ENCODE measurements at places on chromosomes 7 and 10.

GRCh38 chr7:43647673-43648472, 65.0 kb downstream of the STK17A start:
- peak; percentile 69 for DNase-seq

DNA sequence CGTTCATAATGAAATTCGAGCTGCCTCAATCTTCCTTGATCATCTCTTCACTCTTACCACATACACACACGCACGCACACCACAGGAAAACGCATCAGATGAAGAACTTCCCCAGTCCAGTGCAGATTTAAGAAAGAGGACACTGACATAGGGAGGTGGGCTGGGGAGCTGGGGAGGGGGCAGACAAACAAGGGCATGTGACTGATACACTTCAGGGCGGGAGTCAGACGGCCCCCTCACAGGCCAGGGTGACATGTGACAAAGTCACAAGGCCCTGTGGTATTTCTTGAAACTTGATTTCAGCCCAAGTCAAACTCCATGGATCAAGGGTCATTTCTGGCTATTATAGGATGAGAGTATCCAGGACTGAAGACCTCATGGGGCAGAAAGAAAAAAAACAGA, 82.6 kb downstream of the KCNMA1 start:
- DNase-seq, result peak; percentile 48

DNA sequence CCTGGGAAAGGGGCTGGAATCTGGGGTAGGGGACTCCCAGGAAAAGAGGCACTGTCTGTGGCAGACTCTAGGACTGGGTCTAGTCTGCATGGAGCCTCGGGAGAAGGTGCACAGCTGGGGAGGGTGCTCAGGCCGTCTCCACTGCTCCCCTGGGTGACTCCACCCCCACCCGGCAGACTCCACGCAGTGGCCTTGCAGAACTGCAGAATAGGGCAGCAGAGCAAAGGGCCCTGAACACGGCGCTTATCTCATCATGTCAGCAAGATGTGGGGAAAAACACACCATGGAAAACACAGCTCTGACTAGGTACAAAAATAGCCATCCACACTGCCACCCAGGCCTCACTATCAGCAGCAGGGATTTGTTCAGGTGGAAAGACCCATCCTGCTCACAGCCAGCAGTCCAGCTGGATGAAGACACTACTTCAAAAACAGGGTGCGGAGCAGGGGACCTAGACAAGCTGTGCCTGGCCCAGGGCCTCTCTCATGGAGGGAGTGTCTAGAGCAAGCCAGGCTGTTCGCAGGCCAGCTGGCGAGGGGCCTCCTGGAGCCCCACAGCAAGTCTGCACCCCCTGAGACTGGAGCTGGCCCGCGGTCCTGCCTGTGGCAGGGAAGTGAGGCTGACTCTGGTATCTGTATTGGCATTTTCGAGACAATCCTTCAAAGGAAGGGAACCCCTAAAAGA, 11.7 kb downstream of the MAT1A start:
- peak; percentile 36 for DNase-seq

- no peak for DNase-seq
These were observed 125.7 kb upstream of the TNS3 start for GRCh38 chr7:47707583-47707982.

- DNase-seq, result no peak
These were observed 12.7 kb upstream of the NRP1 start for GRCh38 chr10:33347211-33347610.

DNA sequence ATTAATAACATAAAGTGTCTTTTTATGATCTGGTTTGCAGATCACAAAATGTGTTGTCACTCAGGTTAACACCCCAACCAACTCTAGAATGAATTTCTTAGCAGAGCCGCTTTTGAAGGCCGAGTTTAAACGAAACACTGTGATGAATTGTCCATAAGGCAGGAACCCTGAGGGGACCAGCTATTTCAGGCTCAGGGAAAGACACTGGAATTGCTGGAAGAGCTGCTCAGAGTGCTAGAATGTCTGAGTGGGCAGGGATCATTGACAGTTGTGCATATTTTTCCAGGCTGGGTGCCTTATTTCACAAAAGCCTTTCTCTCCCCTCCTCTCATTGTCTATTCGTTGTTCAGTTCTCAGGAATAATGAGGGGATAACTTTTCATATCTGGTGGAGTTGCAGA, 68.7 kb upstream of the PRKG1 start:
- DNase-seq, result no peak

GRCh38 chr10:94002156-94002555, 8.4 kb downstream of the PLCE1 start:
- DNase-seq, result no peak

GRCh38 chr7:107622894-107623293, 37.7 kb upstream of the SLC26A4 start:
- DNase-seq, result no peak

GRCh38 chr7:21939136-21939857, 6.4 kb downstream of the CDCA7L start:
- DNase-seq, result peak; percentile 76

DNA sequence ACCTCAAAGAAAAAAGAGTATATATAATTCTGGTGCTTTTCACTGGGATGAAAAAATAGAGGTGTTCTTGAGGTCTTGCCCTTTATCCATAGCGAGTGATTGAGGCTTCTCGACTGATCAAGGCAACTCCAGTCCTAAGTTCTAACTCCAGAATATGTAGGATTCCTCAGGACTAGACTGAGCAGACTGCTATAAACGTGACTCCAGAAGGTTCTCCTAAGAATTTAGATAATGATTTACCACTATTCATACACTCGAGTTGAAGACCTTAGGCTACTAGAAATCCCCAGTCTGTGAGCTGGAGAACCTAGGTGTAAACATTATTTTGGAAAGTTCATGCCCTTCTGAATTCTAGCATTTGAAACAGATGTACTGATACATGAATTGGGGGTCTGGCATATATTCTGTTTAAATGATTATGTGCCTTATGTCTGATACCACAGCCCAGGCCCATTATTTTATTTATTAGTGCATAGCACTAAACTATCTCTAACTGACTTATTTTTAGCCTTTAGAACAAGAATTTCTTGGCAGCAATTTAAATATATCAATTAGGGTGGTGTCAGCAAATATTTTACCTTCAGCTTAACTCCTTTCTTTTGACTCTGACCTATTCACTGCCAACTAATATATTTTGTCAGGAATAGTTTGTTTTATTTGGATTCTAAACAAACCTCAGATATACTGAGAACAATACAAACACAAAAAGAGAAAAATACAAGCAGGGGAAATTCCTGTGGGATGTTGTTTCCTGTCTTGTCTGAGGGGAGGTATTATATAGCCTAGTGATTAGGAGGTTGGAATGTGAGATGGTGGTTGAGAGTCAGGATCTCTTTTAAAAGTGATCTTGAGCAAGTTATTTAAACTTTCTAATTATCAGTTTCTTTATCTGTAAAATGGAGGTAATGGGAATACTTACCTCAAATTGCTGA, 75.8 kb downstream of the PODXL start:
- DNase-seq, result no peak

- no peak for DNase-seq
These were observed 587 bp downstream of the HOXA10 start for GRCh38 chr7:27173511-27173955.

GRCh38 chr7:155761162-155761561, 51.1 kb downstream of the SHH start:
- DNase-seq, result no peak

- DNase-seq, result no peak
These were observed 12.1 kb upstream of the CPA2 start for GRCh38 chr7:130254555-130254954.

DNA sequence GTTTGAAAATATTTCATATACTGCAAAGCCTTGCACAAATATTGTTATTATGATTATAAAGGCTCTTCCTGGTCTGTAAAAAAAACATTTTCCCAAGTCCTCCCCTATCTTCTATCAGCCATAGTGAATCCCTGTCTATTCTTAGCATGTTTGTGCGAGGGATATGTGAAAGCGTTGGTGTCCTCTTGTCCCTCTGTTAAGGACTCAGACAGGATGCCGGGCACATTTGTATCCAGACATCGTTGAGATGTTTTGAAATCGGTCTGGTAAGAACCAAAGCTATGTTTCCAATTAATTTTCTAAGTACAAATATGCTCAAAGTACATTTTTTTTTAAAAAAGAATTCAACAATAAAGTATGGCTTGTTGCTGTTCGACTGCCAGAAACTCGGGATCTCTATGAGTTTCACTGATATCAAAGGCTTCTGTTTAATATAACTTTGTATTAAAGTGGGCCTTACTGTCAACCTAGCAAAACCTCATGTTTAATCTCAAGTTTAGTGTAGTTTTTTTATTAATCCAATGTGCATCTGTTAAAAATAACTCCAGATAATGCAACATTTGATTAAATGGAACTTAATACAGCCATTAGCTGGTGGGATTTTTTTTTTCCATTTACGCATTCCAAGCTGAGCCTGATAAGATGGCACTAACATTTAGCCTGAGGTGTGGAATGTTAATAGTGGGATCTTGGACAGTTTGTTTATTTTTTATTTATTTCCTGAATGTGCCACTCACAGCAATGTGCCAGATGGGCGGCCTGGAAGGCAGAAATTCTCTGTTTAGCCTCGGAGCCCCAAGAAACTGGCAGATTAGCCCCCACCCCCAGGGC, 754.3 kb downstream of the LRMDA start:
- DNase-seq, result no peak

DNA sequence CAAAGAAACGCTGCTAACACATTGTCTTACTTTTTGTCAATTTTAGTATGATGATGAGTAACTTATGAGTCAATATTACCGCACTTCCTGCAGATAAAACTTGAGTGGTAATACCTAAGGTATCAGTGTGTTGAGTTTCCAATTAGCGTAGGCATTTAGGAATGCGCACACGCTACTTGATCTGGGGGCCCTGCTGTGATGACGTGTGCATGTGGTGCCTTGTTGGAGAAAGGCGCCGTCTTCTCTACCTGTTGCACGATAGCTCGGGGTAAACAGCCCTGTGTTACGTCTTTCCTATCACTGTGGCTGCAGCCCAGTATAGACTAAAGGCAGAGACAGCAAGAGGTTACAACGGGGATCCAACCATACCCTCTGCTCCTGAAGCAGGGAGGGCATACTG, 476.8 kb upstream of the ADARB2 start:
- no peak for DNase-seq

- no peak for DNase-seq
These were observed 51.5 kb upstream of the GRM3 start for GRCh38 chr7:86592185-86592584.

- DNase-seq, result no peak
These were observed 2.1 kb downstream of the CAMK2G start for GRCh38 chr10:73872190-73872710.

DNA sequence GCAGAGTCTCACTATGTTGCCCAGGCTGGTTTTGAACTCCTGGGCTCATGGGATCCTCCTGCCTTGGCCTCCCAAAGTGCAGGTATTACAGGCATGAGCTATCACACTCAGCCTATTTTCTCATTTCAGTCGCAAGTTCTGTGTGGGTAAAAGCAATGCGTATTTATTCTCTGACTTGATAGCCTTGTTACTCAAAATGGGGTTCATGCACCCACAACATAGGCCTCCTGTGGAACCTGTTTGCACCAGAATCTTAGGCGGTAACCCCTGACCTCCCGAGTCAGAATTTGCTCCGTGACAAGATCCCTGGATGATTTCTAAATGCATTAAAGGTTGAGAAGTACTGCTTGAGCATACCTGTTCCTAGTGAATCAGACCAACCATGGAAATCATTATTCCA, 7.3 kb downstream of the IL2RA start:
- DNase-seq, result peak; percentile 39

DNA sequence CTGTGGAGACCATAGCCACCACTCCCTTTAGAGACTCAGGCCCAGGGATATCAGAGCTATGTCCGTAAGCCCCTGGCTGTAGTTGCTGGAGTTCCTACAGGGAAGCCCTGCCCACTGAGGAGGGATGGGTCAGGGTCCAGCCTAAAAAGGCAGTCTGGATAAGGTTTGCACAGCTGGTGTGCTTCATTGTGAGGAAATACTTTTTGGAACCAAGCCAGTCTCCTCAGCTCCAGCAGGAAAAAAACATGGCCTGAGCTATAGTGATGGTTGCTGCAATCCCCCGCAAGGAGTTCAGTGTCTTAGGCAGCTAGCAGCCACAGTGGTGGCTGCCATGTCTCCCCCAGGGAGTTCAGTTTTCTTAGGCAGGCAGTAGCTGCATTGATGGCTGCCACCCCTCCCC, 52.6 kb upstream of the CYP2C8 start:
- no peak for DNase-seq

GRCh38 chr10:72309290-72310240, 35.8 kb downstream of the DDIT4 start:
- DNase-seq, result no peak

DNA sequence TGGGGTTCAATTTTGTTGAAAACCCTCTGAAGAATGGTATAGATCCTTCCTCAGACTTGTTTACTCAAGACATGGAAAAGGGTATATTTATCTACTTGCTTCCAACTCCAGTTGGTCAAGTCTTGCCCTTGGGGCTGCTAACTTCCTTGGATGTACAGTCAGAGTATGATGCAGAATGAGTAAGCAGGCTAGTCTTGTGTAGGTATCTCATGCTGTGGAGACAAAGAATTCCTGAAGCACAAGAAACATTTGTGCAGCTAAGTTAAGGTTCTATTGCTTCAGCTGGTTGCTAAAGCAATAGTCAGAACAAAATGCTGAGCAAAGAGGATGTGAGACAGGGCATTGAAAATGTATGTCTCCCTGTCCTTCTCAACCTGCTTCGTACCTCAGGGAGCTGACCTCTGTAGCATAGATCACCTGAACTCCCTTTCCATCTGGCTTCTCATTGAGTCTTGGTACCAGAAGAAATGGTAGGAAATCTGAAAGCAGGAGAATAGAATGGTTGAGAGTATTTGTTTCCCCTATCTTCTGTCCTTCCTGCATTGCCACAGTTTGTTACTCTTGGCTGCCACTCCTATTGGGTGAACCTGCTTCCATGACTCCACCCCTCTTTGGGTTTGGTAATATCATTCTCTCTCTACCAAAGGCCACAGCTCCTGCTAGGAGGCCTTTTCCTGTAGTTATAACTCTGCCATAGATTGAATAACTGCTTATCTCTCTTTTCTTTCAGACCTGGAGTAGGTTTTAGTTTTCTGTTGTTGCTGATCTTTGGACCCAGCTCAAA, 346.0 kb downstream of the PHF14 start:
- no peak for DNase-seq

DNA sequence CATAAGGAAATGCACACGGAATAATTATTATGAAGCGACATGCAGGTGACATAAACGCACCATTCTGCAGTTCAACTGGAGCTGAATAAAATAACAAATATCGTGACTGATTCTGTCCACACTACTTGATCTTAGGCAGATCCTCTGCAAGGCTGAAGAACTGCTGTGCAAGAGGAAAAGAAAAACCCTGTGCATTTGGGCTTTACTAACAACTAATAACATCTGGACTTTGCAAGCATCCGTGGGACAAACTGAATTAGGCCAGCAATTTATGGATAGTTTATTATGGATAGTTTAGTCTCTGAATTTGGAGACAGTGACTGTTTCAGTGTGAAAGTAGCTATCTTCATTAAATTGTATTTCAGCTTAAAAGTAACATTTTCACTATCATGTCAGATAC, 309.4 kb downstream of the SFMBT2 start:
- no peak for DNase-seq

GRCh38 chr10:131206111-131206995, 105.2 kb downstream of the TCERG1L start:
- DNase-seq, result no peak
